ENCODE measurements at places on chromosomes 6 and 20.

DNA sequence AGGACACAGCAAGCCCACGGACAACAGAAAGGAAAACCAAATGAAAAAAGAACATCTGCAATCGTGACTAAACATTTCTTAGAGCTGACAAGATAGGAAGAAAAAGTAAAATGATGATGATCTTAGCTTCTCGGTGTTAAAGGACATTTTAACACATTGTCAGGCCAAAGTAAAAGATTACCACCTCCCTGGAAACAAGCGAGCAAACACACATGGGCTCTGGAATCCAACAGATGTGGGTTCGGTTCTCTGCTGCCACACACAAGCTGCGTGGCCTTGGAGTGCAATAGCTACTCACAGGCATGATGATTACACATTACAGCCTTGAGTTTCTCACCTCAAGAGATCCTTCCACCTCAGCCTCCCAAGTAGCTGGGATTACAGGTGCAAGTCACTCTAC is 7.5 kb upstream of the AAR2 start:
- DNase-seq, result no peak

GRCh38 chr20:62824476-62825332 is 7.9 kb downstream of the COL9A3 start:
- no peak for DNase-seq

- no peak for DNase-seq
These were observed 13.9 kb upstream of the TNFRSF6B start for GRCh38 chr20:63682384-63683139.

GRCh38 chr6:168260420-168260987 is 59.1 kb downstream of the DACT2 start:
- no peak for DNase-seq

GRCh38 chr6:30171677-30172471 is 8.5 kb downstream of the TRIM15 start:
- DNase-seq, result no peak

GRCh38 chr20:18983796-18984195 is 170.2 kb downstream of the SCP2D1 start:
- DNase-seq, result no peak

DNA sequence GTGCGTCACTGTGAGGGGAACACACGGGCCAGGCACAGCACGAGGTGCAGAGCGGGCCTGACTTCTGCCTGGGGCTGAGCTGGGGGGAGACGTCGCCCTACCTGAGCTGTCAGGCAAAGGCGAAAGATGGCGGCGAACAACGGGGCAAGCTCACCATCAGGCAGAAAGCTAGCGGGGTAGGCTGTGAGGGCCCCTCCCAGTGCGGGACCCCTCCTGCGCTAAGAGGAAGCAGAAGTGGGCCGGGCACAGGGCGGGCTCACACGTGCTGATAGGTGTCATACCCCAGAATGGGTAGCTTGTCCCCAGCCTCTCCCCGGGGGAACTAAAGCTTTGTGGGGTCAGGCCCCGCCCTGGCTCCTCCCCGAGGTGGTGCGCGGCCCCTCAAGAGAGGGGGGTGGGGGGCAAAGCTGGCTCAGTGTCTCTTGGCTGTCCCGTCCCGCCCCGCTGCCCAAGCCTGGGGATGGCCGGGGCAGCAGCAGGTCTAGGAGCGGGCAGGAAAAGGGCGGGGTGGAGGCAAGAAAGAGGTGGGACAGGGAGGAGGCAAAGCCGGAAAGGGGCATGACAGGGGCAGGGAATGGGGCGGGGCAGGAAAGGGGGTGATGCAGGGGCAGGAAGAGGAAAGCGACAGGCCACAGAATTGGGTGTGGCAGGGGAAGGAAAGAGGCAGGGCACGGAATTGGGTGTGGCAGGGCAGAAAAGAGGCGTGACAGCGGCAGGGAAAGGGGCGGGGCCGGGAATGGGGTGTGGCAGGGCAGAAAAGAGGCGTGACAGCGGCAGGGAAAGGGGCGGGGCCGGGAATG is 14.7 kb downstream of the UCKL1 start:
- DNase-seq, result peak; percentile 78

GRCh38 chr20:19341348-19342053 is 129.1 kb downstream of the SLC24A3 start:
- DNase-seq, result no peak

DNA sequence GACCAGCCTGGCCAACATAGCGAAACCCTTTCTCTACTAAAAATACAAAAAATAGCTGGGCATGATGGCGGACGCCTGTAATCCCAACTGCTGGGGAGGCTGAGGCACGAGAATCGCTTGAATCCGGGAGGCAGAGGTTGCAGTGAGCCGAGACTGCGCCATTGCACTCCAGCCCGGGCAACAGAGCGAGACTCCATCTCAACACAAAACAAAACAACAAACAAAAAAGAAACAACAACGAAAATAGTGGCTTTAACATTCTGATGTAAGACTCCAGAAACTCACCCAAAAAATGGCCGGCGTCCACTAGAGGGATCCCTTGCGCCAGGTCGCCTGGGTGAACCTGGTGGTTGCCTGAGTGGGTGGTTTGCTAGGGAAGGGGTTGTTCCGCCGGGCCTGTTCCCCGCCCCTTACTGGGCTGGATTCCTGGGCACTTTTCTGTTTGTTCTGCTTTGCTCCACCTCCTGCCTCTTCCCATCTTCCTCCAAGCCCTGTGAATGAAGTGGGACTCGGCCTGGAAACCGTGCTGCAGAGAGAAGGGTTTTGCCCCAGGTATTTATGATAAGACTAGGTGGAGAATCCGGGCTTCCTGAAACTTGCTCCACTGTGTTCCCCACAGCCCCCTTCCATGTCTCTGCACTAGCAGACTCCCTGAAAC is 1.5 kb downstream of the PABPC1L start:
- peak; percentile 14 for DNase-seq

DNA sequence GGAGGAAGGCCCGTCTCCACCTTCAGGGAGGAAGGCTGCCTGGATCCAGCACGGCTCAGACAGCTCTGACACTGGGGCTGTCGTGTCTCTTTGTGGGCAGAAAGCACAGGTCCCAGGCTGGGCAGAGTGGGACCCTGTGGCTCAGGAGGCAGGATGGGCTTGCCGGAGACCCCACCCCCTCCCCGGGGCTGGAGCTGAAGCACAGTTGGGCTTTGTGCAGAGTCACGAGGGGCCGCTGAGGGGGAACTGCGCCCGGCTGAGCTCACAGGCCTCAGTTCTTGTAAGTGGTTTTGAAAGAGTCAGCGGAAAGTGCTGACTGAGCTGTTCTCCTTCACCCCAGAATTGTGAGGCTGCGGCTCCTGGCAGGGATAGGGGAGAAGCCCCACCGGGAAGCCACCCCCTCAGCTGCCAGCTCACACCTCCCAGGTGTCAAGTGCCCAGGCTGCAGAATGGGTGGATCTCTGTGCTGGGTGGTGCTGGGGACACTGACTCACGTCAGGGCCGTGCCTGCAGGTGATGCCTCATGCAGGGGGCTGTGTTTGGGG is 145.5 kb upstream of the RNF24 start:
- no peak for DNase-seq

- no peak for DNase-seq
These were observed 70.3 kb downstream of the SESN1 start for GRCh38 chr6:109024368-109024767.

DNA sequence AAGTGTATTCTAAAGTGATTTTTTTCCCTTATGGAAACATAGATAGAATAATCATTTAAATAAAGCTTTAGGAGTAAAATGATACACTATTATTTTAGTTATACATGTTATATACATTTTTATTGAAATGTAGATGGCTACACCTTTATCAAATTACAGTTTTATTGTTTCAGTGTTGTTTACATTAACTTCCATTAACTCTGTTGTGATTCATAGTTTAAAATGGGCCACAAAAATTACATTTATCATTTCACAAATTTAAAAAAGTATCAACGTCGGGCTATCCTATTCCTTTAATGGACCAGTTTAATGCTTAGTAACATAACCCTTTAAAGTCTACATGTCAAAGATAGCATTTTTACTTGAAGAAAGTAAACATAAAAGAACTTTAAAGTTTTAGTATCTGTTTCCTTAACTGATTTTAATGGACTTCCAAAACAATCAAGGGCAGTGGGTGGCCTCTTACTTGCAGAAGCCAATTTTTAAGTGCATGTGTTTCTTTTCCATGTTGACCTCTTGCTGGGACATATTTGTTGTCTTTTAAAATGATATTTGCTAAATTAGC is 47.8 kb upstream of the FLRT3 start:
- no peak for DNase-seq

DNA sequence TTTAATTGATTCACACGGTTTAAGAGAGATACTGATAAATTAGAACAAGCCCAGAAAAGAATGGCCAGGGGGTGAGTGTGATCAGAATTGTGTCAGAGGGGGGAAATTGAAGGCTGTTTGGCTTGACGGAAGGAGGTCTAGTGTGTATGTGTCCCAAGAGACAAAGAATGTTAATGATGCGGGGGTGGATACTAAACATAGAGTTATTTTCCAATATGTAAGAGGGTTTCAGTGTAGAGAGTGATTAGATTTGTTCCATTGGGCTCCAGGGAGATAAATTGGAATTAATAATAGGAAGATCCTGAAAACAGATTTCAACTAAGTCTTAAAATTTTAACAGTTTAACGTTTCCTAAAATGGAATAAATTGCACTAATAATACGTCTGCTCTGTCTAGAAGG is 38.1 kb upstream of the UTRN start:
- DNase-seq, result no peak

- DNase-seq, result no peak
These were observed 70.0 kb downstream of the FAM50B start for GRCh38 chr6:3919130-3919628.

- no peak for DNase-seq
These were observed 59.5 kb downstream of the SRC start for GRCh38 chr20:37405351-37405897.

- no peak for DNase-seq
These were observed 46.6 kb downstream of the FAM50B start for GRCh38 chr6:3895805-3896204.

GRCh38 chr6:111888928-111889695 is 15.9 kb upstream of the FYN start:
- DNase-seq, result no peak

GRCh38 chr6:87907521-87907920 is 140.1 kb upstream of the SPACA1 start:
- no peak for DNase-seq

DNA sequence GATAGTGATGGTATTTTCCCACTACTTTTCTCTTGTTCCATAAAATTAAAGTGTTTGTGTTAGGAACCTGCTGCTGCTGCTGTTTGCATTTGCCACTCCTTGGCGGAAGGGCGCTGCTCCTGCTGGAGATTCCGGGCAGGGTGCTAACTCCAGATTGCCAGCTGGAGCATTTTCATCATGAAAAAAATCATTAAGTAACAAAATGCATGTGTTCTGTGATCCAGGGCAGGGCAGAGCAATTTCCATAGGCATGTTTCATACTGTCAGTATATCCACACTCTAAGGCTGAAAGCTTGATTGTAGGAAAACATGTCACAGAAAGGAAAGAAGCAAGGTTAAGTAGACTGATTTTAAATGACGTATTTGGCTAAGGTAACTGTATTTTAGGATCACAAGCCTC is 24.0 kb downstream of the PBOV1 start:
- no peak for DNase-seq

GRCh38 chr6:129446272-129447197 is 263.4 kb downstream of the ARHGAP18 start:
- DNase-seq, result no peak

- DNase-seq, result no peak
These were observed 80.5 kb downstream of the WDR27 start for GRCh38 chr6:169621311-169621710.

DNA sequence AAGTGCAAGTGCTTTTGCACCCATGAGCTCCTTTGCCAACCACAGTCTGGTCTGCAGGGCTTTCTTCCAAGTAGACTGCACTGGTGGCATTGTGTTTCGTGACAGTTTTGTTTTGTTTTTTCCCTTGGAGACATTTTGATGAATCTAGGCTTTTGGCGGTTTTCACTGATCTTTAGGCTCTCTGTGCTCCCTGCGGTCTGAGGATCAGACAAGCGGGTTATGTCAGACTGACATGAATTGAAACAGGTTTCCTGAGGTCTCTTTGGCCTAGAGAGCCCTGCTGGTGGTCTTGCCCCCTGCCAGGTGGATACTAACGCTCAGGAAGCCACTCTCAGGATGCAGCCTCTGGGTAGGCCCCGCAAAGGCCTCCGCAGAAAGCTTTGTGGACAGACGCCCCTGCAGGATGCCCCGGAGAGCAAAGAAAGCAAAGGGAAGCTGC is 555.4 kb upstream of the AGPAT4 start:
- DNase-seq, result no peak

DNA sequence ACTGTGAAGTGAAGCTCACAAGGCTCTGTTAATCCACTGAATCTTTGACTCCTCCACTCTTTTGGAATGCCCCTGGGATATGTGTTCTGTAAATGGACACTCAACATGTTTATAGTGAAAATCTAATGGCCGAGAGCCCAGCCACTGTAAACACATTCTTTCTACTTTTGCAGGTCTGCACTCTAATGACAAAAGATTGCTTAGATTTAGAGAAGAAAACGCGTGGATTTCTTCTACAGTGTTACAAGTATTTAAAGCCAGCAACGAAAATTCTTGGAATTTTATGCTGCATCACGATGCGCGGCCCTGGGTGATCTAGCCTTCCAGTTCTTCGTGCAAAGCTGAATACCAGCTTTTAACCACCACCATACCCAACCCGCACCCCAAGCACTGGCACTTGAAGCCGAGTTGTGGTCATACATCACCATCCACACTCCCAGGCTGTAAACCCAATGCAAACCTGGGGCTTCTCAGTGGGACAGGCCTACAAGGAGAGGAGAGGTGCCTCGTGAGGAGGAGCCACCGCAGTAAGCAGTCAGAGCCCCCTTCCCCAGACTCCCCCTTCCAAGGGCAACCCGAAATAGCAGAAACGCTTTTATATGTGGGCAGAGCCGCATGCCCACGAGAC is 3.7 kb upstream of the FOXO3 start:
- DNase-seq, result no peak
